ENCODE measurements at places on chromosomes 4 and X.

GRCh38 chrX:74890676-74891430 is 34.4 kb downstream of the NEXMIF start:
- DNase-seq: no peak

DNA sequence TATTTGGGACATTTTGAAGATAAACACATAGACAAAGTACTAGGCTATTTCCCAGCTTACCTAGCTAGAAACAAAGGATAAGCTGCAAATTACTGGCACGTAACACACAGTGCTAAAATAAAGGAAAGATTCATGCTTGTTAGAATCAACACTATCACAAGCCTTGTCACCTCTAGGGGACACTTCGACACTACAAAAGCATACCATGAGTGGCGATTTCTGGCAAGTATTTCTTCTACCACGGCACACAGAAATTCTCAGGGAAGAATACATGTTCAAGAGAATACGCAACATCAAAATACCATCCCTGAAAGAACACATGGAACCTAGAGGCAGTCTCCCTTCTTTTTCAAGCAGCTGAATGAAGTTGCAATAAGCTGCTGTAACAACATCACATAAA is 5.1 kb downstream of the MECP2 start:
- DNase-seq: no peak

GRCh38 chr4:57605376-57605775 is 495.2 kb upstream of the IGFBP7 start:
- DNase-seq: no peak

- DNase-seq: no peak
These were observed 70.9 kb downstream of the NDST4 start for GRCh38 chr4:115042496-115042895.

GRCh38 chrX:57313583-57314215 is 27.2 kb downstream of the FAAH2 start:
- no peak for DNase-seq

- no peak for DNase-seq
These were observed 81.7 kb upstream of the GPM6B start for GRCh38 chrX:13898603-13899002.

DNA sequence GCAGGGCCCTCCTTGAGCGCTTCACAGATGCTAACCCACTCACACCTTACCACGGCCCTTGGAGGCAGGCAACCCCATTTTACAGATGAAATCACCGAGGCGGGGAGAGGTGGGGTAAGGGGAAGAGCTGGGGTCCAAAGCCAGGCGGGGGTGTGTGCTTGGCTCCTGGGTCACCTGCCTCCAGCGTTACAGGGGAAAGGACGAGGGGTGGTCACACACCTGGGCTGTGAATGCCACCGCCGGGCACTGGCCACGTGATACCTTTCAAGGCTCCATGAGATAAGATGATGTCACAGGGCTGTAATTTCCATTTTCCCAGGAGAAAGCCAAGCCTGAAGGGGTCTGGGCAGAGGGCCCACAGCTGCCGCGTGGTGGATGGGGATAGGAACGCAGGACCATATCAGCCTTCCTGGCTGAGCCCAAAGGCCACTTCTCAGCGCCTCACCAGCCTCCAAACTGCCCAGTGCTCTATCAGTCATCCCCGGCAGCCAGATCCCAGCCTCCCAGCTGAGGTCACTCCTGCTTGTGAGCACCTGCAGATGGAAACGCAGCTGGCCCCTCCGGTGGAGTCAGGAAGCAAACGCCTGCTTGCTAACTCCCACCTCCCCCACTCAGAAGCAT is 62.4 kb upstream of the CRMP1 start:
- no peak for DNase-seq

- DNase-seq: no peak
These were observed 114.8 kb downstream of the FANCB start for GRCh38 chrX:14758029-14758491.

DNA sequence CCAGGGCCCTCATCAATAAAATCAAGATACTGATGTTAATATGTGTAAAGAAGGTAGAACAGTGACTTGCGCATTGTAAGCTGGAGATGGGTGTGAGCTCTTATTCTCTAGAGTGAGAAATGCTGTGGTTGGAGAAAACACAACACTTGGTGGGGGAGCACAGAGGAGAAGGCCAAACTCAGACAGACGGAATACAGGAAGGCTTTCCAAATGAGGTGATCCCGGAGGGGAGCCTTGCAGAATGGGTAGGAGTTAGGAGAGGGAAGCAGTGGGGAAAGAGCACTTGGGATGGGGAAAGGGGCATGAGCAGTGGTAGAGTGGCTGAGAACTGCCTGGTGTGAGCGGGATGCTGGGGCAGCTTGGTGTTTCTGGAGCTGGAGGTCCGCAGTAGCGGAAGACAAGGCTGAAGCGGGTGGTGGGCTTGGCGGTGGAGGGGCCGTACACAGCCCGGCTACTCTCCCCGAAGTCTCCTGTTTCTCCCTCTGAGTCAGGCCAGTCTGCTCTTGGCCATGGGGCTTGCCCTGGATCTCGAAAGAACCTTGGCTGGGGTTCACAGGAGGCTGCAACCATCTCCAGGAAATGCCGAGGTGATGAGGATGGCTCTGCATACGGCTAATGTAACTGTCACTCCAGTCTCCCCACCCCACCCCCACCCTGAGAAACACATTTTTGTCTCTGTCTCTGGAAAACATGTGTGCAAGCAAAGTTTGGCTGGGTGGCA is 11.3 kb upstream of the PLAC1 start:
- DNase-seq: no peak

DNA sequence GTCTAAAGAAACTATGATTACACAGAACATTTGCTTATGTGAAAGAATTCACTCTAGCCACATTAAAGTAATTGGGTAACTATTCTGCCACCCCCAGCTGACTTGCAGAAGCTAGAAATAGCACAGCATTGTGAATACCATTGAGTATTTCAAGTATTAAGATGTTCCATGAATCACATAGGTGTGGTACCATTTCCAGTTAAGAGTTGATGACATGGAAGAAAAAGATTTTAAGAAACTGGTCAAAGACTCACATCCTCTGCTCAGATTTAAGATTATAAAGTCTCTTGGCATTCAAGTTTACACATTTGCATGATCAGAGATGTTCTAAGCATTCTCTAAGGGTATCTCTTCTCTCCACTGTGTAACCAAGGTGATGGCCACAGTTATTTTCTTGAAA is 287.5 kb downstream of the CAMK2D start:
- DNase-seq: no peak

Data from KG1 (cell line).